Non-pigmented ciliary epithelial cell (primary cell): ENCODE measurements at places on chromosomes 12 and 14.

- DNase-seq = no peak
Measured at GRCh38 chr14:36664322-36665193, 2.9 kb downstream of the PAX9 start.

DNA sequence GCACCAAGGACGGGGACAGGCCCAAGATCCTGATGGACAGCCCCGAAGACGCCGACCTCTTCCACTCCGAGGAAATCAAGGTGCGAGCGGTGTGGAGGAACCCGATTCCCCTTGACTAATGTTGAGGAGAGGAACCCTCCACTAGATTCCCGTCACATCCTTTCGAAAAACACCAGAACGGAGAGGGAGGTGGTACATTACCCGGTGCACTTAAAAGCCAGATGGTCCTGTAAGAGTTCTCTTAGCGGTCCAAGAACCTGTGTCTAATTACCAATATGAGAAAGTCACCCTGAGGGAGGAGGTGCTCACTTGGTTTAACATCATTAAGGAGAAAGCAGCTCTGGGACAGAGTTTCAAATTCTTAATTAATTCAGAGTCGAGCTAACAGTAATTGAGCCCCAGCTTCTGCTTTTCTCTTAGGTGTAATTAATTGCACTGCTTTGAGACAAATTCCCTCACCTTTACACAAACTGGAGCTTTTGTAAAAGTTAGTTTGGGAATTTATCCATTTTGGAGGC is 450 bp downstream of the PRKAB1 start:
- no peak for DNase-seq

DNA sequence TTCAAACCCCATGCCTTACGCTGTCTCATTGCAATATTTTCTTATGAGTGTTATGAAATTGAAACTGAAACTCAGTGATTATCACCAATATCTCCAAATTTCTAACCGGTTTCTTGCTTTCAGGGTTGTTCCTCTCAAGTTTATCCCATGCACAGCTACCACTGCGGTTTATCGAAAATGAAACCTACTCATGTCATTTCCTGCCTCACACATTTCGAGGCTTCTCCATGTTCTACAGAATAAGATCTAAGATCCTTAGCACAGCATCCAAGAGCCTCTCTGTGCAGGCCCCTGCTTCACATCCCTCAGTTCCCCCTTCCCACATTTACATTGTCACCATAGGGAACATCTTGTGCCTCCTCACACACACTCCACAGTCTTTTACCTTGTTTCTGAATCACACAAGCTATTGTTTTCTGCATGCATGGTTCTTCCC is 45.5 kb upstream of the FAR2 start:
- no peak for DNase-seq

- no peak for DNase-seq
Measured at GRCh38 chr14:72264716-72265115, 332.5 kb downstream of the RGS6 start.

GRCh38 chr14:76773956-76774820 is 12.9 kb downstream of the VASH1 start:
- no peak for DNase-seq

GRCh38 chr12:132465269-132466190 is 24.4 kb upstream of the FBRSL1 start:
- DNase-seq = no peak

GRCh38 chr14:93708311-93708734 is 80.0 kb downstream of the PRIMA1 start:
- no peak for DNase-seq

GRCh38 chr14:68787092-68787992 is 5.5 kb downstream of the ZFP36L1 start:
- no peak for DNase-seq

DNA sequence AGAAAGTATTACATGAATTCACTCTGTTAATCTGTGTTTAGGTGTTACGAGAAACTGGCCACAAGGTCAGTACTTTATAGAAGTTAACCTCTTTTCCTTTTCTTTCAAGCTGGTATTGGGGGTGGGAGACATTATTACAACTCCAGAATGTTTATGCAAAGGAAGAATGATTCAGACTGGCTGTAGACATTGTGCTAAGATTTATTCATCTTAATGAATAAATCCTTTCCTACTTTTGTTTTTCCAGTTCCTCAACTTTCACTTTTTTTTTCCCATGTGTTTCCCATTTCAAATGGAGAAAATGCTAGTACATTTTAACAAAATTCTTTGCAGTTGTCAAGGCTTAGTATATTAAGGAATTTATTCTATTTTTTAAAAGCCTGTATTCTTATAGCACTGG is 1.3 kb downstream of the OTOGL start:
- DNase-seq = no peak

GRCh38 chr12:96457191-96457930 is 32.0 kb upstream of the CFAP54 start:
- DNase-seq = no peak

GRCh38 chr14:52397844-52398243 is 83.7 kb downstream of the PTGER2 start:
- DNase-seq = peak; percentile 35

DNA sequence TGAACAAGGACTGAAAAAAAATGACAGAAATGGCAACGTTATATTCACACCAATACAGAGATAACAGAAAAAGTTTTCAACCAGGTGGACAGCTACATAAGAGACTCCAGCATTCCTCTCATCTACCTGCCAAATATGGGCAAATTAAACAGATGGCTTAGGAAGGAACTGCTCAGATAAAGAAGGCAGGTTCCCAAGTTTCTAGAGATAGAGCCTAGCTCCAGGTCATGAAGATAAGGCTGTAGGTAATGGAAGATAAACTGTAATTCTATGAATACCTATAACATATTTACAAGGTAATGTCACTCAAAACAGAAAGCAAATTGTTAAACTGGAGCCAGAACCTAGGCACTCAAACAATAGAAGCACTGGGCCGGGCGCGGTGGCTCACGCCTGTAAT is 42.5 kb downstream of the GIT2 start:
- no peak for DNase-seq

- no peak for DNase-seq
Measured at GRCh38 chr12:6843118-6843902, 2.6 kb downstream of the GNB3 start.

- DNase-seq = no peak
Measured at GRCh38 chr14:79706382-79706781, 504.9 kb downstream of the DIO2 start.

DNA sequence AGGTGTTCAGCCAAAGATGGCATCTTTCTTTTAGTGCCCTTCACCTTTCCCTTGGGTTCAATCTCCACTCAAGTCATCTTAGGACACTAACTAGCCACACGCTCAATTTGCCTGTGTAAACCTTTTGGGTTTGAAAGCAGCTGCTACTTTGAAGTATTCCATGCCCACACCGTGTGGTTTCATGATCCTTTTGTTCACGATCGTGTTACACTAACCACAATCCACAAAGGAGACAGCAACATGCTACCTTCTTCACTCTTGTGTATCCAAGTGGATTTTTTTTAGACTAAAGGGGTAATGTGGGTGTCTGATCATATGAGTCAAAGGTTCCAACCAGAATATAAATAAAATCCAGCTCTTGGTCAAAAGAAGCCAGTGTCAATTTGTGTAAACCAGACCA is 122.7 kb upstream of the FAR2 start:
- DNase-seq = no peak

GRCh38 chr14:33052943-33053342 is 114.3 kb downstream of the NPAS3 start:
- no peak for DNase-seq

DNA sequence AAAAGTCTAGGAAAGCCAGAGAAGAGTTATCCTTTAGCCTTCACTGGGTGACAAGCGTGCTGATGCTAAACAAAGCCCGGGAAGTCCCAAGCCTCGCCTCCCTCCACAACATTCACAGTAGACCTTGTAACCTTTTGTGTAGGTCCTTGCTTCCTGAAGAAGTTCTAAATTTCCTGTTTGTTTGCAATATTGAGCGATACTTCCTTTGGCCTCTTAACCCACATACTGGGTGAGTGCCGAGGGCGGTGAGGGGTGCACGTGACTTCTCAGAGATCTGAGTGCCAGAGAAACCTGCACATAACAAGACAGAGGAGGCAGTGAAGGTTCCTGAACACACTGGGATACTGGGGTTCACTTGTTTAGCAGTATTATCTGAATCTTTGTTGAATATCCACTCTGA is 134.3 kb downstream of the PLXNC1 start:
- no peak for DNase-seq

GRCh38 chr14:63727231-63727735 is 582 bp downstream of the SGPP1 start:
- no peak for DNase-seq

DNA sequence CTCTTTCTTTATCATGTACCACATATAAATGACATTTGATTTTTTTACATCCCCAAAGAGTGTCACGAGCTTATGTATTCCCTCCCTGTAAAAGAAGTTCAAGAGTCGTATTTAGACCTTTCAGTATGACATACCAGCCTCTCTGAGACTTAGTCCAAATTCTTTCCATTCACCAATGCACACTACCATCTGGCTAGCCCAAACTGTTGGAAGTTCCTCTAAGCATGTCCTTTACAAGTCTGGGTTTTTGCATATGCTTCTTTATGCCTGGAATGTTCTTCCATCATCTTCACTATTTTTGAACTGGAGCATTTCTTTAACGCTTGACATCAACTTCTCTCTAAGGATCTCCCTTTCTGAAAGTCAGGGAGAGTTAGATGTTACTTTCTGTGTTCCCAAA is 68.5 kb upstream of the RGS6 start:
- no peak for DNase-seq

- DNase-seq = no peak
Measured at GRCh38 chr14:77856941-77857340, 57.0 kb downstream of the ADCK1 start.

GRCh38 chr12:88448337-88448915 is 131.8 kb downstream of the KITLG start:
- no peak for DNase-seq

- DNase-seq = no peak
Measured at GRCh38 chr12:27057543-27057942, 24.8 kb downstream of the C12orf71 start.

- DNase-seq = no peak
Measured at GRCh38 chr14:52117111-52117832, 48.4 kb upstream of the NID2 start.

- DNase-seq = no peak
Measured at GRCh38 chr12:131530041-131530332, 180.9 kb upstream of the SFSWAP start.

DNA sequence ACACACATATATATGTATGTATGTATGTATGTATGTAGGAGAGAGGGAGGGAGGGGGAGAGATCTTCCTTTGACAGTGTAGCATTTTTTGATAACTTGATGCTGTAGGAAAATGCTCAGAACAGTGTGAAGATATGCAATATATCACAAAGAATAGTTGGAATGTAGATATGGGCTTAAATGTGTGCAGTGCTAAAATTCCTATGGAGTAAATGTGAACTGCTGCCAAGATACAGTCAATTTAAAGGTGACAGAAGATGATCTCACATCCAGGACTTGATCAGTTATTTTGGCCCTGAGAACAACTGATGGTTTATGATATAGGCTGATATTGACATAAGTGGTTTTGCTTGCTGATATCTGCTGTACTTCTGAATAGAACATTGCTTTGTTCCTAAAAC is 84.2 kb downstream of the DAAM1 start:
- no peak for DNase-seq

DNA sequence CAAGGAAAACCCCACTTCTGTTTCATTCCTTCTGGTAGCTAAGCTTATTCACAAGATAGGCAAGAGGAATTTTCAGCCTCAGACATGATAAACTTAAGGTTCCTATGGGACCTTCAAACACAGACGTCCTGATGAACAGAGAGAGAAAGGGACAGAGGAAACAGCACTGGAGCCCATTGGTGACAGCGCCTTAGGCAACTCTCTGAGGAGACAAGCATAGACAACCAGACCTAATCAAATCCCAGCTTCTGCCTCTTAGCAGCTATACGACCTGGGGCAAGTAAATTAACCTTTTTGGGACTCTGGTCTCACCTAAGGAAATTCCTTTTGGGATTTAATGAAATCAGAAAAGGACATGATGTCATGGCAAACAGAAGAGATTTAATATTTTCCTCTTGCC is 33.3 kb downstream of the TMCC3 start:
- no peak for DNase-seq

- peak; percentile 83 for DNase-seq
Measured at GRCh38 chr14:35669782-35670181, 135.8 kb downstream of the INSM2 start.

- no peak for DNase-seq
Measured at GRCh38 chr12:28817524-28817923, 331.6 kb upstream of the FAR2 start.

- DNase-seq = no peak
Measured at GRCh38 chr12:16530268-16530850, 75.6 kb downstream of the LMO3 start.

DNA sequence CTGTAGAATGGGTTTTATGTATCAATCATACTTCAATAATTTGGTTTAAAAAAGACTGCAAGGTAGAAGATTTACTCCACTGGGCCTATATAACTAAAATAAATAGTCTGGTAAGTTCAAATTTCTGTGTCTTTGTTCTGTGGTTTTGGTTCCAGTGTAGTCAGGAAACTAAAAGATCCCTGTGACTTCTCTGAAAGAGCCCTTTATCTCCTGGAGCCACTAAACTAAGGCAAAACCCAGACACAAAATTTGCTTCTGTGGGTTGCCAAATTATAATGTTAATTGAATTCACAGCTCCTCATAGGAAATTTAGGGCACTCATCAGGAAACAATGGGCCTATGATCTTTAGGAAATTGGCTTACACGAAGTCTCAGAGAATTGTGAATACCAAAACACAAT is 1038.4 kb downstream of the GALC start:
- no peak for DNase-seq

GRCh38 chr14:91774140-91775096 is 42.5 kb upstream of the CATSPERB start:
- DNase-seq = no peak

DNA sequence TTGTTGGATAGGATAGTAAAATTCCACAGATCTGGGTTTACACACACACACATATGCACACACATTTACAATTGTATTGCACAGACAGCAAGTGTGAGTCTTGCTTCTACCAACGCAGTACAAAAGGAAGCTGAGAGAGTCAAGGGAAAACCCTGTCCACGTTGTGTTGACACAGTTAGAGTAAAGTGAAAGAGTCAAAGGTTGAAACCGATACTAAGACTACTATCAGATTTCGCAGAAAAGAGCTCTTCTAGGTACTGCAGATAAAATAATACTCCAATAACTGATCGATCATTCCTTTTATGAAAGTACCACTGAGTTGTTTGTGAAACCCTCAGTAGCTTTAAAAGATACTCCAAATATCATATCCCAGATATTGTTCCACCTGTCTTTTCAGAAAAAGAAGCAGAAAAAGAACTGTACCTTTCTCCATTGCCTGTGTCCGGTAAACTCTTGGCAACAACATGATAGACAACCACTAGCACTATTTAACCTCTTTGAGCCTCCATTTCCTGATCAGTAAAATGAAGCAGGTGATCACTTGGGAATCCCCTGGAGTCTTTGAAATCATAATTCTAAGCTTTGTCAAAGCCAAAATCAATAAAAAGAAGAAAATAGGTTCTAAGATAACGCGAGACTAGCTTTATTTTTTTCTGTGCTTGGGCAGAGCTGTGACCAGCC is 224.6 kb upstream of the FOXN3 start:
- no peak for DNase-seq
